Thoracic aorta (tissue), 2 donors: ENCODE measurements at places on chromosomes 1 and 21. TPM values are rescaled to one million over a fixed set of nuclear protein-coding genes. Genes with fewer than 3 reads are reported as not detected.

DNA sequence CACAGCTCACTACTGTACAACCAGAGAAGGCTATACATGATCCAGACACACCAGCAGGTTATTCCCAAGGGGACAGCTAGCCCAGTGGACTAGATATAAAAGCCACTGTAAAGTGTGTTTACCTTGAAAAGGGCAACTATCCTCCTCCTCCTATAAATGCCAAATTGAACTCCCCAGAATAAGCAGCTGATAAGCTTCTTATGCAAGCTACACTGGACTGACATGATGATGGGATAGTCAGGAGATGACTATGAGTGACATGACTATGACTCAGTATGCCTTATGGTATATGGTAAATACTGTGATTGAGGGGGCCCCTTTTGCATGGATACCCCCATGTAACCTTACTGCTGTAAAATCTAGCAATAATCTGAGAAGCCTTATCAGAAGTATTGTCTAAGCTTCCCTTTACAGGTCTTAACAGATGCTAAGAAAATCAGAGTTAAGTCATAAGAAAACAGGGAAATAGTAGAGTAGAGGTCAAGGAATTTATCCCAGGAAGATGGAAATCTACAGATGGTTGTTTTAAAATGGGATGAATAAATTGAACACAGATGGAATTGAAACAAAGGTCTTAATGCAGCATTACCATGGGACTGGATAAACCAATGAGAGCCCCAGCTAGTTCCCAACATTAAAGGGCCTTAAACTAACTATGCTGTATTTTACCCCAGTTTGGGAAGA, 55.8 kb downstream of the TRIM33 start:
- no peak for DNase-seq

AIRE gene
- not detected for total RNA-seq

DNA sequence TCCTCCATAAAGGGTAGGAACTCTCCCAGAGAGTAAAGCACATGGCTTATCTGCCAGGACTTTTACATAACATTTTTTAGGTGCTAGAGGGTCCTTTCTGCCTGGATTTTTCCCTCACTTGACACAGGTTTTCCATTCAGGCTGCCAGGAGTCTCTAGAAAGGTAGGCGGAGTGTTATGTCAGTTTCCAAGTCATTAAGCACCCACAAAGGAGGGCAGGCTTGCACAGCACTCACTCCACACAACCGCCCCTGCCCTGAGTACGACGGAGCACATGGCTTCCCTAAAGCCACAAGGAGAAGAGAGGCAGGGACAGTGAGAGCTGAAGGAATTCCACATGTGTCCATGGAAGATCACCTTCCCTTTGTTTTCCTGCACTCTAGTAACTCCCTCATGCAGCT, 55.7 kb downstream of the CAPZB start:
- no peak for DNase-seq

DNA sequence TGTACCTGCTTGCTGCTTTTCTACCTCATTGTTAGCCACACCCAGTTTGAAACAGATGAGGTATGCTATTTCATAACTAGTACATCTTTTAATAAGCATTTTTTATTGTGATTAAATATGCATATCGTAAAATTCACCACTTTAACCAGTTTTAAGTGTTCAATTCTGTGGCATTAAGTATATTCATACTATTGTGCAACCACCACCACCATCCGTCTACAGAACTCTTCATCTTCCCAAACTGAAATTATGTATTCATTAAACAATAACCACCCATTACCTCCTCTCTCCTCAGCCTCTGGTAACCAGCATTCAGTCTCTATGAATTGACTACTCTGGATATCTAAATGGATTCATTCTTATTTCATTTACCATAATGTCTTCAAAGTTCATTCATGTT, 20.1 kb downstream of the DR1 start:
- no peak for DNase-seq

FCRLA gene
- total RNA-seq = not detected

GALNT2 gene
- 113 TPM for total RNA-seq
